T follicular helper cell (primary cell): ENCODE measurements at places on chromosomes 2 and 18.

DNA sequence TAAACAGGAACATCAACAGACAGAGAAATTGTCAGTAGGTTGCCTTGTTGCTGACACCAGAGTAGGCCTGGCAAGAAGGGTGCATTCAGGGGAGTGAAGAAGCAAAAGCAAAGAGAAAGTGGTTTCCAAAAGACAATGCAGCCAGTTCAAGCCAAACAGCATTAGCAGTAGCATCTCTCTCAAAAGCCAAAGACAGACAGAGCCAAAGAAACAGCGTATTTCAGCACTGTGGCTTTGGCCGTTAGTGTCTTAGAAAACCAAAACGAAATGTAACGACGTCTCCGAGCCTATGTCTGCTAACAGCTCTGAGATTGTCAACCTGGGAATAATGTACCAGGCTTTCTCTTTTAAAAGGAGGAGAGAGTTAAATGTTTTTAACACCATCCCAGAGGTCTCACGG is 178.6 kb downstream of the NRP2 start:
- DNase-seq = no peak

- no peak for DNase-seq
Observed at GRCh38 chr2:226660526-226660925, 139.1 kb downstream of the IRS1 start.

DNA sequence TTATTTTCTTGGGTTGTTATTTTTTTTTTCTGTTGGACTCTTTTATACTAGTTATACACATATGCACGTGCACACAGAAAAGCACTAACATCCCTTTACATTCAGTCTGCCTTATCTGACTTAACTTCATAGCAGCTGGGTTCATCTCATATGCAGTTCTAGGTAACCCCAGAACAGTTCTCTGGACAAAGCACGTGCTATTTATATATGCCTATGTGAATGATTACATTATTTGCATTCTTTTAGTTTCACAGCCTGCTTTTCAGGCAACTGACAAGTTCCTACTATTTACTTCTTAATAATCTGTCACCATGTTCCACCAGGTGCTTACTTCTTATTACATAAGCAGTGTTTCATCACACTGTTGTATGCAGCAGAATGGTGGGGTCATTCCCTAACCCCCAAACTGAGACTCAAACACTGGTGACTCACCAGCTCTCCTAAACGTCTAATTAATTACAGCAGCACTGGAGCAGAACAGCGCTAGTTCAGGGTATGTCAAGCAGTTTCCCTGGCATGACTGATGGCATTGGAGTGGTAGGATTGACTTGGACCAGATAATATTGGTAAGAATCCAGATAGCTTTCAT is 372.8 kb downstream of the CLIP4 start:
- no peak for DNase-seq

DNA sequence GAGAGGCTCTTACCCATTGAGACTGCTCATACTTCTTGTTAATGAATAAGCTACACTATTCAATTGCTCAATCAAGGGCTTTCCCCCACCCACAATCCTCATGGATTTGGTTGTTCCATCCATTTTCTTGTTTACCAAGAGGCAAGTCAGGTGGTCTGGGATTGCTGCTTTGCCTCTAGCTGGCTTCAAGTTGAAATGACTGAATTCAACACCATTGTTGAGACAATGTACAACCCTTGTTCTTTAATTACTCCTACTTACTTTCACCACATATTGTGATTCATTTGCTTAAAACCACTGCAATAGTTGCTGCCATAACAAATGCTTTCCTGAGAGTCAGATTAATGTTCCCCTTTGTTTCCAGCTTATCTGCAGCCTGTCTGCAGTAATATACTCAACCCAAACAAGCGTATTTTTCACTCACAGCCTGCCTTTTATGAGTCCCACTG is 532.2 kb downstream of the RIT2 start:
- DNase-seq = no peak

DNA sequence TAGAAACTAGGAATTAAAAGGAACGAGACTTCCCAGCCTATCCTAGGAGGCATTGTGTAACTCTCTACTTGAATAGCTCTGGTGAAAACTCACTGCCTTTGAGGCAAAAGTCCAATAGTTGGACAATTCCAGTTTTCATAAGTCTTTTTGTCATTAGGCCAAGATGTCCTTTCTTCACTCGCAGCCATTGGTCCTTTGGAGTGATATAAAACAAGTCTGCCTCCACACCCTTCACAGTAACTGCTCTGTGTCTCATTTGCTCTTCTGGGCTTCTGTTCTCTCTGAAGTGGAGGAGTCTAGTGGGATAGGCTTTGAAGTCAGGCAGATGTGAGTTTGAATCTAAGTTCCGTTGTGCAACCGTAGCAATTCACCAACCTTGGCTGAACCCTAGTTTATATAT is 28.2 kb downstream of the ANTXR1 start:
- DNase-seq = no peak

GRCh38 chr2:20034218-20034617 is 17.2 kb downstream of the LAPTM4A start:
- DNase-seq = no peak

- DNase-seq = no peak
Observed at GRCh38 chr2:6434438-6434837, 431.3 kb downstream of the CMPK2 start.

GRCh38 chr2:199704358-199705238 is 146.4 kb downstream of the FTCDNL1 start:
- DNase-seq = no peak

DNA sequence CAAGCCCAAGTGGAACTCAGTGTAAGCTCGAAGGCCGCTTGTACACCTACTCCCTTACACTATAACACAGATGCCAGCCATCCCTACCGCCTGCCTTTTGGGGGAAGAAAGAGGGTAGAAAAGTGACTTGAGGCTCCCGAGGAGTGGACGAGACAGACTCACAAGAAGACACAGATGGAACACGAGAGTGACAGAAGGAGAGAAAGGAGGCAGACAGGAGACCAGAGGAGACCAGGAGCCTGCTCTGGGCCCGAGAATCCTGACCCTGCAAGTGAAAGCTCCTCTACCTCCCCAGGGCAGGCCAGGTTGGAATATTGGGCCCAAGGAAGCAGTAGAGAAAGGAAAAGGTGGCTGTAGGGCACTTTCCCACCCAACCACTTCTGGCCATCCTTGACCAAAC is 23.4 kb upstream of the TNS1 start:
- no peak for DNase-seq

DNA sequence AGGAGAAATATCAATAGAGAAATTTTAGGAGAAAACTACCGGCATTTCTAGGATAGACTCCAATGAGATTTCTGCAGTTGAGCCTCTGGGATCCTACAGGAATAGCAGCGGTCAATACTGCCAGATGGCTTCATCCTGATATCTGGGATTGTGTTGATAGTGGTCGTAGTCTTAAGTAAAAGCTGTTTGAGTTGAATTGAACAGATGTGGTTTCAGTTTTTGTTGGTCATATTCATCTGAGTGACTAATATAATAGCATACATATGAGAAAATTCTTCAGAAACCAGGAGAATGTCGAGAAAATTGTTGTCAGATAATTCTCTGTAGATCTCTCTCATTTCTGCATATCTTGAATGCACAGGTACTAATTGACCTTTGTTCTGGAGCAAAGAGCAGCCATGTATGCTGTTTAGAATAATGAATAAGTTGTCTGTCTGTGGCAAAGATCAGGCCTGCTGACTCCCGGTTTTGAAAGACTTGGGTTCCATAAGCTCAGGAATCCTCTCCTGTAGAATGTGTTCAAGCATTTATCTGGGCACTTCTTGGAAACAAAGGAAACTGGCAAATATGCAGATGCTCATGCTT is 288.1 kb downstream of the TMX3 start:
- DNase-seq = no peak

DNA sequence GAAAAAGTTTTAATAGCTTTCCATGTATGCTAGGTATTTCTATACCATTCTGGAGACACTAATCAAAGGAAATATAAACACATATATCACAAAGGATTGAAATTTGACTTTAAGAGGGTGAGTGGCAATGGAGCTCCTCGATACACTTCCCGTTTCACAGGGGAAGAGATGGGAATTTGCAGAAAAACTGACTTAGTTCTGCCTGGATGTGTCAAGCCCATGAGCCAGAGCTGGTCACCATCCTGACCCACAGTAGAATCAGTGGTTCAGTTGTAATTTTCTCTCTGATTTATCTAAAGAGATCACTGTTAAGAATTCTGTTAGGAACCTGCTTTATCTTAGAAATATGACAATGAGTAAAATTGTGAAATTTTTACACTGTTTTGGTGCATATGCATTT is 34.2 kb downstream of the PLCL1 start:
- DNase-seq = no peak

GRCh38 chr2:138727956-138728355 is 52.2 kb downstream of the NXPH2 start:
- no peak for DNase-seq

- peak; percentile 76 for DNase-seq
Observed at GRCh38 chr2:231677632-231678104, 30.7 kb upstream of the PTMA start.

- no peak for DNase-seq
Observed at GRCh38 chr18:66900837-66901236, 296.9 kb upstream of the CDH19 start.

DNA sequence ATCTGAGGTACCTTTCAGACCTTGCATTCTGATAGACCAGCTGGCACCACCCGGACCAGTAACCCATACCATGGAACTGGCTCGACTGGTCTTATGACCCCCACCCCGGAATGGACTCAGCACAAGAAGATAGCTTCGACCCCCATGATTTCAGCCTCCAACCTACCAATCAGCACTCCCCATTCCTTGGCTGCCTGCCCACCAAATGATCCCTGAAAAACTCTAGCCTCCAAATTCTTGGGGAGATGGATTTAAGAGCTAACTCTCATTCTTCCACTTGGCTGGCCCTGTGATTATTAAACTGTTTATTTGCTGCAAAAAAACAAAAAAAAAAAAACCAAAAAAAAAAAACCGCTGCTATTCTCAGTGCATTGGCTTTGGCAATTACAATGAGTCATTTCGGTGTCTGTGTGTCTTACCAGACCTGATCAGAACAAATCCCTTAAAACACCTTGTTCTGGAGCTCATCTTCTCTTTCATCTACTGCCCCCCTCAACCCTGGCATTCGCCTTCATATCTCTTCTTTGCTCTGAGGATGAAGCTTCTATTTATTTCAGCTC is 60.1 kb upstream of the KIF5C start:
- DNase-seq = no peak

GRCh38 chr2:201411421-201411820 is 39.8 kb downstream of the TRAK2 start:
- DNase-seq = no peak

DNA sequence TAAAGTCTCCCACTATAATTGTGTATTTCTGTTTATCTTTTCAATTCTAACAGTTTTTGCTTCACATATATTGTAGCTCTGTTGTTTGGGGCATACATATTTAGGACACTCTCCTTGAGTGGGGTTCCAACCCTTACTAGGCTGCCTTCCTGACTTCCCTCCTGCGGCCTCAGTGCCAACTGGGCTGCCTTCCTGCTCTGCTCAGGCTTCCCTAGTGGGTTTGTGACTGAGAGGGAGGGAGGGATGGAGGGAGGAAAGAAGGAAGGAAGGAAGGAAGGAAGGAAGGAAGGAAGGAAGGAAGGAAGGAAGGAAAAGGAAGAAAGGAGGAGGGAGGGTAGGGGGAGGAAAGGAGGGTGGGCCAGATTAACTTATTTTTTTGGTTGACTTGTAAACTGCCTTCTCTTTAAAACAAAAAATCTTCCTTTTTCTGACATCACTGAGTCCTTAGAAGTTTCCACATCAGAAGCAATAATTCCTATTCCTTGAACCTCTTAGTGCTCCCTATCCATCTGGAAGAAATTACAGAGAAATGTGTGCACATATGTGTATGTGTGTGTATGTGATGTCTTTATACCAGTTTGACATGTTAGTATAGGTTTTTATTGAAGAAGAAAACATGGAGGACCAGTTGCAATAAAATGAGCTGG is 145.4 kb upstream of the PGAP1 start:
- DNase-seq = no peak

GRCh38 chr2:18602298-18602697 is 12.9 kb upstream of the NT5C1B start:
- no peak for DNase-seq

DNA sequence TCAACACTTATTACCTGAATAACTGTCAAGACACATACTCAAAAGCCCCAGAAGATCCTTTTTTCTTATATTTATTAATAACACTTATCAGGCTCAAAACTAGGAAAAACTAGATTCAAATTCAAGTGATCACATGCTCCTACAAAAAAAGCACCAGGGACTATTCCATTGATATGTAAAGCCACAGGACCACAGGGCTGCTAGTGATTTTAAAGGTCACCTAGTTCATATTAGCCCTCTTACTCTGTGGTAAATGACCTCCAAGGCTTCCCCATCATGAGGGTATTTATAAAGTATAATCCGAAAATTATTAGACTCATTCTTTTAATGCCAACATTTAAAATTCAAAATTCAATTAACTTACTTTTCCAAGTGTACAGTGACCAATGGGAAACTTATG is 52.5 kb downstream of the LRPPRC start:
- no peak for DNase-seq

- DNase-seq = no peak
Observed at GRCh38 chr2:120778244-120778643, 42.6 kb downstream of the GLI2 start.

DNA sequence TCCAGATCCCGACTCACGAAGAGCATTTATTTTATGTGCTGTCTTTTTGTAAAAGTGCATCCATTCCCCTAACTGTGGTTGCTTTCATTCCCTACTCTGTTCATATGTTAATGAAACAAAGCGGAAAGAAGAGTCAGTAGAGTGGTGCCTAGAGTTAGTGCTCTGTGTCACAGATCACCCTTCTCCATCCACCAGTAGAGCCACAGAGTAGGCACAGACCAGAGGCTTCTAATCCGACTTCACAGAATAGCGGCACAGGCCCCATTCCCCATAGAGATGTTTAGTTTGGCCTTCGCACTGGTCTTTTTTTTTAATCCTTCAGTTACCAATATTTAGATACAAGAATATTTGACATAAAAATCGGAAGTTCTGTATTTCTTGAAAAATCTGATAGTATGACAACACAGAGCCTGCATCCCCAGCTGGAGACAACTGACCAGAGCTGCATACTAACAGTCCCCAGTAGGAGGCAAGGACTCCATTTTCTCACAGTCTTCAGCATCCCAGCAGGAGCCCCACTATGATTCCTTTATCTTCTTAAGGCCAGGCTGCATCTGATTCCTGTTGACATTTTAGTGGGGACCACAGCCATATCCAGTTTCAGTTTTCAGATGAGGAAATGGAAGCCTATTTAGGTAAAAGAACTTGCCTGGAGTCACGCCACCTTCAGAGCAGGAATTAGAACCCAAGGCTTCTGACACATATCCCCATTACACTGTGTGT is 7.0 kb downstream of the G6PC2 start:
- DNase-seq = no peak

- DNase-seq = no peak
Observed at GRCh38 chr2:24909555-24910177, 10.4 kb downstream of the ADCY3 start.

DNA sequence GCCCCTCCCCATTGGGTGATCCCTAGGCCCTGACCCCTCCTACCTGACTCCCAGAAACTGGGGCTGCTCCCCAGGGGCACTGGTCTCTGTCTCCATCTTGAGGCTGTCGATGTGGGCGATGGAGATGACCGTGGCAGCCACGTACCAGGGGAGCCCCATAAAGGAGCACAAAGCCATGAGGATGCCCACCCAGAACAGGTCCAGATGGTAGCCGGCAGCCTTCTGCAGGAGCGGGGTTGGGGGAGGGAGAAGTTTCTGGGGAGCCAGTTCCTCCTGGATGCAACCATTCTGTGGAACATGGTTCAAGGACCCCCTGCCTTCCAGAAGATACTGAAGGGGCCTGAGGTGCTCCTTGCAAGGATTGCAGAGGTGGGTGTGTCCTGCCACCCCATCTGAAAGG is 34.0 kb downstream of the MTHFD2 start:
- no peak for DNase-seq

GRCh38 chr2:42951263-42951938 is 159.0 kb upstream of the HAAO start:
- no peak for DNase-seq
